SW 1271 (cell line): ENCODE measurements at places on chromosomes 5 and 9.

DNA sequence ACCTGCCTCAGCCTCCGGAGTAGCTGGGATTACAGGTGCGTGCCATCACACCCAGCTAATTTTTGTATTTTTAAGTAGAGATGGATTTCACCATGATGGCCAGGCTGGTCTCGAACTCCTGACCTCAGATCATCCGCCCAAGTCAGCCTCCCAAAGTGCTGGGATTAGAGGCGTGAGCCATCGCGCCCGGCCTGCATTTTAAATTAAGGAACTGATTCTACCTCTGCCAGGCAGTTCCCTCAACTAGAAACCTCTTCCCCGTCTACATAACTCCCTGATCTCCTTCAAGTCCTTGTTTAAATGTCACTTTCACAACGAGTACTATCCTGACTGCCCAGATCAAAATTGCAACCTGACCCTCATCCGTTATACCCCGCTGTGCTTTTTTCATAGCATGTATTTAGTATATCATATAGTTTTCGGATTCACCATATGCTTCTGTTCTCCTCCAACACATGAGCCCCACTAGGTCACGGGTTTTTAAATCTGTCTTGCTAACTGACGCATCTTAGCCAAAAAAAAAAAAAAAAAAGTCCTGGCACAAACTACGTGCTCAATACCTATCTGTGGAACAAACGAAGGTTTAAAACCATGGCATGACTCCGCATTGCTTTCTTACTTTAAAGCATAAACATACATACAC is 858 bp upstream of the SOWAHA start:
- no peak for DNase-seq

- DNase-seq, result no peak
These were observed 160.5 kb downstream of the GOLPH3 start for GRCh38 chr5:32013658-32014057.

DNA sequence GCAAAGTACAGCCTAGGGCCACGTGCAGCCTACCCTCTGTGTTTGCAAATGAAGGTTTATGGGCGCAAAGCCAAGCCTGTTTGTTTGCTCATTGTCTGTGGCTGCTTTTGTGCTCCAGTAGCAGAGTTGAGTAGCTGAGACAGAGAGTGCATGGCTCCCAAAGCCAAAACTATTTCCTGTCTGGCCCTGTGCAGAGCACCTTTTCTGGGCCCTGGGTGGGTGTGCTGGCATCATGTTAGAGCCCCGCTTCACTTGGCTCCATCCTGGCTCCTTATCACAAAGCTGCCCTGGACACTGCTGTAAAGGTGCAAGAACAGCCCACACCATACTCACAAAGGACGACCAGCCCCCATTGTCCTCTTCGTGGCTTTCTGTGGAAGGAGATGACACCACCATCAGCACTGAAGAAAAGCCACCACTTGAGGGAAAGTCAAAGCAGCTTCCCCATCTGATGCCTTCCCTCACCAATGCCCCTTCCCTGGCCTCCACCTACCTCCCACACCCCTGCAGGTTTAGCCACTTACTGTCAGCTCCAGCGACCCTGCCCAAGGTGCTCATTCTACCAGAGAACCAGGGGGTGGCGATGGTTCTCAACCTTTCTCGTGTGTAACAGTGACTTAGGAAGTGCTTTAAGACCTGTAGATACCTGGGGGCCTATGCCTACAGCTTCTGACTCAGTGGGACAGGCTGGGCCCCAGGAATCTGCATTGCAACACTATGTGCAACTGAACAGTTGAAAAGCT is 23.4 kb downstream of the LCP2 start:
- DNase-seq, result no peak

DNA sequence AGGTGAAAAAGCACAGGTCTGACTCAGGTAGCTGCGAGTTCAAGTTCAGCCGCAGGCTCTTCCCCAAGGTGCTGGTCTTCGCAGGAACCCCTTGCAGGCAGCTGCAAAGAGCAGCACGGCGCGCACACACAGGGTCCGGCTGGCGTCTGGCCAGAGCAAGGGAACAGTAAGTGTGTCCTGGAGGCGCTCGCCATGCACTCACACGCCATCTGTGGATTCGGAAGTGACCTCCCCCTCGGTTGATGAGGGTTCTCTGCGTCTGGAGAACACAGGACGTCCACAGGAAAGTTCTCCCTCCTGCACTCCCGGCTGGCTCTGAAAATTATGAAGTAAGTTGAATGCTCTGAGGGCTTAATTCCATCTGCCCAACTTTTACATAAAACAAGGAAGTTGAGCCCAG is 14.0 kb upstream of the EGFL7 start:
- no peak for DNase-seq

DNA sequence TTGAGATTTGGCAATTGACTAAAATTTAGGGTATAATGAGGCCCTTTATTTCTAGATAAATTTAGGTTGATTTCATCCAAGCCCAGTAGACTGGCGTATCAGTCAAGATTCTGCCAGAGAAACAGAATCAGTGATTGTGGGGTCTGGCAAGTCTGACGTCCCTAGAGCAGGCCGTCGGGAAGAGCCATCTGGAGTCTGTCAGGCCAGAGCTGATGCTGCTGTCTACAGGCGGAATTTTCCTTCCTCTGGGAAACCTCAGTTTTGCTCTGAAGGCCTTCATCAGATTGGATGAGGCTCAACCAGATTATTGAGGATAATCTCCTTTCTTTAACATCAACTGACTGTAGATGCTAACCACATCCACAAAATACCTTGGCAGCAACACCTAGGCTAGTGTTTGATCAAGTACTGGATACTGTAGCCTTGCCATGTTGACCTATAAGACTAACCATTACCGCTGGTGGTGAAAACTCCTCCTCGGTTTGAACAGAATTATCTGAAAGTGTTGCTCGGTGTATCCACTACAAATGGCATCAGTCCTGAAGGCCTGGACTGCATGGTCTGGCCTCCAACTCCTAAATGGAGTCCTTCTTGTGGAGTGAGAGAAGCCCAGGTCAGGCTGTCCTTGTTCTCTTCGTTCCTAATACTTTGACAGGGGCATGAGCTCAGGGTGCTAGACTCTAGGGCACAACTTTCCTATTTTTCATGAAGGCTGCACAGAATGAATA is 83.2 kb upstream of the ANKH start:
- no peak for DNase-seq

GRCh38 chr9:95587021-95587964 is 70.5 kb upstream of the PTCH1 start:
- DNase-seq, result no peak

DNA sequence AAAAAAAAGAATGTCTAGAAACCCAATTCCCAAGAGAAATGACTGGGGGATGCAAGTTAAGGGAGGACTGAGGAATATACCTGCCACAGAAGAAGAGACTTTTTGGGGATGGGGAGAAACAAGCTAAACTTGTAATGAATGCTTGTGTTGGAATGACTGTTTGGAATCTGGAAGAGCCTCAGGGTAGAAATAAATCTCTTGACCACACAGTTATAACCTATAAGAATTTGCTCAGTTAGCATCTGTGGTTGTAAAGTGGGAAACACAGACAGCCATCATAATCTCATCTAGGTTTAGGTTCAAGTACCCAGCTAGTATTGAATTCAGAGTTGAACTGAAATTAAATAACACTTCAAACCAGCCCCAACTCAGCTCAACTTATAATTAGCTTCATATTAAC is 678.3 kb upstream of the CHD1 start:
- DNase-seq, result no peak

GRCh38 chr9:133109931-133110650 is 10.9 kb downstream of the RALGDS start:
- no peak for DNase-seq

- DNase-seq, result peak; percentile 8
These were observed 488.0 kb upstream of the CTNND2 start for GRCh38 chr5:12392246-12392645.

DNA sequence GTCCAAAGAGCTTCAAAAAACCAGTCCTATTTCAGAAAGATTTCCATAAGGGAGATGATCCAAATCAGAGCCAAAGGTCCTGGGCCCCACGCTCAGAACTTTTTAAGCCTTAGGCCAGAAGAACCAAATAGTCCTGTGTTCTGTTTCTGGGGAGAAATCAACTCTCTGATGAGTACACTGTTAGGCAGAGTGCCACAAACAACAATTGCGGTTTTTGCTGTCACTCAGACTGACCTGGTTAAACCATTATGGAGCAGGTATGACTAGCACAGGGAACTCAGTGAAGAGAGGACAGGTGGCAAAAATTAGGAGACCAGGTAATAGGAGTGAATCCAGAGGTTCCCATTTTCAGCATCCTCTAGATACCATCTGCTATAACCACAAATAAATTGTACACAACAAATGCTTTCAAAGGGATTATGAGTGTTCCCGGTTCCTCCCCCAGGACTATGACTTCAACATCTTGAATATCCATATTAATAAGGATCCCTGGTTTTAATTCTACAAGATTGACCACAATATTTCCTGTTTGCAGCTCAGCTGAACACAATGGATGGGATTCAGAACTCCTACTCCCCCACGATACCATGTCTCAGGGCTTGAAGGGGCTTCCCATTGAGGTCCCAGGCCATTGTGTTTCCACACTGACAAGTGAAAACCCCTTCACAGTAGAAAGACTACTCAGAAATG is 52.1 kb upstream of the FREM1 start:
- no peak for DNase-seq

DNA sequence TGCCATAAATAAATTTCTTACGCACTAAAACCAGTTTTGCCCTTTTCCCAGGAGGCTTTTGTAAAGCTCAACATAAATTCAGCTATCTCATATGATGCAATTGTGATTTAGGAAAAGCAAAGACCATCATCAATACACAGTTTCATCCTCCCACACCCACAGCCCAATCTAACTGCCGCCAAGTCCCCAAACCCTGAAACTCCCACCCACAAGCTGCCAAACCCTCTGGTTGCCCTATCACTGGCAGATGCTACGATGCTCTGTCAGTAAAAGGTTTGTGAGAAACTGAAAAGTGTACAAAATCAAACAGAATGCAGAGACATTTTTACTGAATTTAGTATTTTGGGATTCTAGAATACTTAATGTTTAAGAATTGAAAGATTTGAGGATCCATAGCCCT is 42.8 kb upstream of the NR4A3 start:
- no peak for DNase-seq
